ENCODE measurements at places on chromosomes 4 and X.

DNA sequence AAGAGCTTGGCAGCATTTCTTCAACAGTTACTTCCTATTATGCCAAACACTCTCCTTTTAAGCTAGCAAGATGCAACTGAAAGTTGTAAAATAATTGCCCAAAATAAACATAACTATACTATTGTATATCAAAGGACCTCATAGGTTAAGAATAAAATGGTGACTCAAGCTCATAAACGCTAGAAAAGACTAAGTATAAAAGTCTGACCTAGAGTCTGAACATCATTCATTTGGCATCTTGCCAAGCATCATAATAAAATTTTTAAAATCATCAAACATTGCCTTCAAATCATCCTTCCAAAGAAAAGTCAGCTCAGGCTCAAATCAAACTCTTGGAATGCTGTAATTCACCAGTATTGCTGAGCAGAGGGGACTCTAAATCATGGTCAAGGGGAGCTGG, 281.2 kb downstream of the QDPR start:
- no peak for DNase-seq

GRCh38 chrX:9207142-9207541, 173.2 kb upstream of the FAM9B start:
- DNase-seq = peak; percentile 5

- DNase-seq = no peak
These were observed 65.7 kb downstream of the IL21 start for GRCh38 chr4:122555216-122555615.

GRCh38 chr4:35525192-35525978, 718.9 kb downstream of the ARAP2 start:
- peak; percentile 10 for DNase-seq

- DNase-seq = no peak
These were observed 327.8 kb downstream of the NR3C2 start for GRCh38 chr4:148114436-148114835.

- no peak for DNase-seq
These were observed 306.6 kb downstream of the STPG2 start for GRCh38 chr4:97836662-97837061.

DNA sequence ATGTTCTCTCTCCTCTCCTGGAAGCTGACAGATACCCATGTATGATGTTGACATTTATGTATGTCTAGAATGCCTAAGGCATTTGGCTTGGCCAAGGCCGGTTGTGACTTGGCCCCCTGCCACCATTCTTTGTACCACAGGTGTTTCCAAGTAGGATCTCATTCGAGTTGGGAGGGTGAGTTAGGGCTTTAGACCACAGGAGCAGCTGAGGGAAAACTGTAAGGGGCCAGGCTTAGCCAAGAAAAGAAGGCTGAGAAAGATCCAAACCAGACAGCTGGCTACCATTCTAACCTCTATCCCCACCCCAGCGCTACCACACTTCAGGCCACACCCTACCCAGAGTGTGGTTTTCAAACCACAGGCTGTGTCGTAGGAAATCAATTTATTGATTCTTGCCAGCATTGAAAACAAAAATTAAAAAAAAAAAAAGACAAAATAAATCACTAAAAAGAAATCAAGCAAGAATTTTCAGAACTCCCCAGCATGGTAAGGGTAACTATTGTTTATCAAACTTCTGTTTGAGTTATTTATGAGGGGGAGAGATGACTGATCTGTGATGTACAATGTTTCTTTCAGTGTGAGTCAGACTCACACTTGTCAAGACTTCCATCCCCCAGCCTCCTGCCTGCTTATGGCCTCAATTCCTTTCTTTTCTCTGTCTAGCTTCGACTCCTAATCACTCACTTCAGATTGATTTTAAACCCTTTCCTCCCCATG, 9.9 kb downstream of the TMSB4X start:
- DNase-seq = no peak

- DNase-seq = peak; percentile 70
These were observed 97.1 kb downstream of the MRPL1 start for GRCh38 chr4:77959566-77960338.

- no peak for DNase-seq
These were observed 23.7 kb downstream of the FAM114A1 start for GRCh38 chr4:38891051-38891983.

DNA sequence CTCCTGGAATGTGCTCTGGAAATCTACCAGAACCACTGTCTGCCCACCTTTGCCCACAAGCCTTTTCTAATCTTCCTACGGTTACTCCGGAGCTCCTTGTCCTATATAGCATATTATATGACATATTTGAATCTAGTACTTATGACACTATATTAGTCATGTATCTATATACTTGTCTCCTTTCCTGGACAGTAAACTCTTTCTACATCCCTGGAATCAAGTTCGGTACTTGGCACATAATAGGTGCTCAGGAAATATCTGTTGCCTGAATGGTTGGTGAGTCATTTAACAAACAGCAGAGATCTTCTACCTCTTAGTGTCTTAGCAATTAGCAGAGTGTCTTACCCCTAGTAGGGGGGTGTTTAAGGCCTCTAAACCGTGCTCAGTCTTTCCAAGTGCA, 123.6 kb downstream of the RELL1 start:
- no peak for DNase-seq

DNA sequence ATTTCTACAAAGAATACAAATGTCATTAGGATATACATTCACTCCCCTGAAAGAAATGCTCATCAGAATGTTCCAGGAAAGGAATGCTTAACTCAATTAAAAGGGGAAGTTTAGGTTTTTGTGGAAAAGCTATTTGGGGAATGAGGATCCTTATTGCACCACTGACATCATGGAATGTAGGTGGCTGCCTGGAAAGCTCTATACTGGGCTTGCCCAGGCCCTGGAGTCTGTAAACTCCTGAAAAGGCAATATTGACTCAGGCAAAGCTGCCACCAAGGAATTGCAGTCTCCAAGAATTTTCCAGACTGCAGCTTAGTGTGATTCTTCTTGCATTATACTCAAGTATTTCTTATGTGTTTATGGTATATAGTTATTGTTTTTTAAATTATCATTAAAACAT, 15.7 kb downstream of the DAPP1 start:
- DNase-seq = peak; percentile 44

DNA sequence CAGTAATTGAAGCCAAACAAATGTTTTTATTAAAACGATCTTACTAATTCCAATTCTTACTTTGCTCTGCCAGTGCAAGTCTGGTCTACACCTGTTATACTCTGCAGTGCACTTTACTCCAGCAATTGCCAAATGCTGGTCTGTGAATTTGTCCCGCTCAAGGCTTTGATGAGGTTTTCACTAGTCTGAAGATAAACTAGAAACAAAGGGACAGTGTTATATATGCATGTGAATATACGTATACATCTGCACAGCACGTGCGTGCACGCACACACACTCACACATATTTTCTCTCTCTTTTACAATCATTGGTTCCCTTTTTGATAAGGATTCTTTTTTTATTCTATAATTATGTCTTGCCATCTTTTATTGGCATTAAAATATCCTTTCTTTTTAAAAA, 88.5 kb upstream of the LCORL start:
- DNase-seq = no peak

- DNase-seq = no peak
These were observed 7.4 kb downstream of the SLC9B1 start for GRCh38 chr4:103012060-103012459.

DNA sequence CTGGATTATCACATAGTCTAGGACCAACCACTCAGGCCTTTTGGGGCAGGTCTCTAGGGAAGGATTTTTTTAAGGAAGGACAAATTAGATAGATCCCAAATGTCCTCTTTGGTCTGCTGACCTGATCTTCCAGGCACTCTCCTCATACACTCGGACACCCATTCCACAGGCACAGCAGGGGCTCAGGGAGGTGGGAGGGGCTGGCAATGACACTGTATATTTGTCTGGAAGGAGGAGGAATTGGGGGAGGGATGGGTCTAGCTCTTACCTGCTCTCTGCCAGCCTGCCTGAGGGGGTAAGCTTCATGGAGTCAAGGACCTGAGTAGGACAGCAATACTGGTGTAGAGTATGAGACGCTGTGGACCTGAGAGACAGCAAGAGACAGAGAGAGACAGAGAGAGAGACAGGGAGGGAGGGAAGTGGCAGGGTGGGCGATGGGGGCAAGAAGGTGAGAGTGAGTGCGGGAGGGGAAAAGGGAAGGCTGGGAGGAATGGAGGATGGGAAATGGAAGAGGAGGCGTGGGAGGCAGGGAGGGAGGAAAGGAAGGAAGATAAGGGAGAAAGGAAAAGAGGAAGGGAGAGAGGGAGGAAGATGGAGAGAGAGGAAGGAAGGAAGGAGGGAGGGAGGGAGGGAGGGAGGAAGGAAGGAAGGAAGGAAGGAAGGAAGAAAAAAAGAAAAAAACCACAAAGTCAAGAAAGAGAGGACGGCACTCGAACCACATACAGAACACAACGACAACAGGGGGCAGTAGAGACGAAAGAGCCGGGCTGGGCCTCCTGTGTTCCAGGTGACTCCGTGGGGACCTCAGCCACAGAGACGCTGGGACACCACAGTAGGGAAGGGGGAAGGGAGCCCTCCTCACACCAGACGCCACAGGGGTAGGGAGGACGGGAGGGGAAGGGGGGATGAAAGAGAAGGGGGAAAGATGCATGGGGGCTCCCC, 1.8 kb downstream of the IQSEC2 start:
- DNase-seq = peak; percentile 59

DNA sequence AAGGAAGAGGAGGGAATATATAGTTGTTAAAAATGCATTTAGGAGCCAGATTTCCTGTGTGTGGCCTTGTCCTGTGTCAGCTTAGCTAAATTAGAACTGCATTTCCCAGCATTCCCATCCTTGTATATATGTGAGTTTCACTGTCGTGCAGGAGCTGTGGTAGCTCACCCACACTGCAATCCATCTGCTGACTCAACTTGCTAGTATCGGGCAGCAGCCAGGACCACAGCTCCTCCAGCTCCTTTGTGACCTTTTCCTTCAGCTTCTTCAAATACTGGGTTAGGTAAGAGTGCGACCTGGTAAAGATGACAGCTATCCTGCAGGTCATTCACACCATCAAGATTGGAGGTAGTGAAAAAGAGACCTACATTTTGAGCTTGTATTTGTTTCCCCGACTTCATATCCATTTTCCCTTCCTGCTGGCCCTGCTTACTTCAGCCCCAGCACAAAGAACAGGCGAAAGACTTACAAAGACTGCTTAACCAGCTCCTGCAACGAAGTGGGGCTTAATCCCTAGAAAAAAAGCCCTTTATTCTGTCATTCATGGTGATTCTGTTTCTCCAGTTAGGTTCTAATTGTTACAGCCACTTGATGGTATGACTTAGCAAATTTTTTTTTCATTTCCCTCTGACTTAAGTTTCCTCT, 11.4 kb downstream of the ASIC5 start:
- DNase-seq = no peak

- DNase-seq = no peak
These were observed 4.7 kb downstream of the MTM1 start for GRCh38 chrX:150573106-150573505.

DNA sequence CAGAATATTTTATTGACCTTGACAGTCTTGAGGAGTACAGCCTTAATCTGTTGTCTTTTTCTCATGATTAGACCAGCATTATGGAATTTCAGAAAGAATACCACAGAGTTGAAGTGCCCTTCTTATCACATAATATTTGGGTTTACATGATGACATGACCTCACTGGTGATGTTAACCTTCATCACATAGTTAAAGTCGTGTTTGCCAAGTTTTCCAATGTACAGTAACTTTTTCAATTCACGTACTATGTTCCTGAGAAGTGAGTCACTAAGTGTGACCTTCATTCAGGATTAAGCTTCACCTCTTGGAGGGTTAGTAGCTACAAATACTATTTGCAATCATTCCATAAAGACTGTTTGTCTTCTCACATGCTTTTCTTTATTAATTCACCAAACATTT, 52.1 kb downstream of the RAB40A start:
- DNase-seq = no peak

GRCh38 chrX:119648421-119648775, 42.2 kb upstream of the NKRF start:
- DNase-seq = no peak

GRCh38 chrX:40736170-40736505, 796 bp upstream of the MED14 start:
- peak; percentile 5 for DNase-seq

DNA sequence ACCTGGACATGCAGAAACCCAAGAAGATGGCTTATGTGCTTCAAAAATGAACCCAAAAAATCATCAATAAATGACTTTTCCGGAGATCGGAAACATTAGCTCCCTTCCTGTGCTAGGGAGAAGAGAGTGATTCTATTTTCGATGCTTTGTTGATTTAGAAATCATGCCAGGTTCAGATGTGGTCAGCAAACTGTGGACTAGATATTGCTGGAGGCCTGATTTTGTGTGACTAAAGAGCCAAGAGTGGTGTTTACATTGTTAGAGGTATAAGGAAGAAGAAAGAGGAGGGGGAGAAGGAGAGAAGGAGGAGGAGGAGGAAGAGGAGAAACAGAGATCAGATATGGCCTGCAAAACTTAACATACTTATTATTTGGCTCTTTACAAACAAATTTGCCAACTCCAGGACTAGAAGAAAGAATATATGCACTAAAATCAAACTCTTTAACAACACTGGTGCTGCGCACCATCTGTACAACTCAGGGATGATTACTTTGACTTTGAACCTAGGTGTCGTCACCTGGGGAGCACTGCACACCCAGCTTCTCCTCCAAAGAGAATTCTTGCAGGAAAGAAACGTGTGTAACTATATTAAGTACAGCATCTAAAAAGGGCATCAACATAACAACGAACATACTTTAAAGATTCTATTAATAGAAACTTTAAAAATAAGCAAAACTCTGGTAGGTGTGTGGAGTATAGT, 664.9 kb upstream of the LCORL start:
- no peak for DNase-seq

- DNase-seq = no peak
These were observed 1249.4 kb upstream of the DIAPH2 start for GRCh38 chrX:95435198-95435597.

DNA sequence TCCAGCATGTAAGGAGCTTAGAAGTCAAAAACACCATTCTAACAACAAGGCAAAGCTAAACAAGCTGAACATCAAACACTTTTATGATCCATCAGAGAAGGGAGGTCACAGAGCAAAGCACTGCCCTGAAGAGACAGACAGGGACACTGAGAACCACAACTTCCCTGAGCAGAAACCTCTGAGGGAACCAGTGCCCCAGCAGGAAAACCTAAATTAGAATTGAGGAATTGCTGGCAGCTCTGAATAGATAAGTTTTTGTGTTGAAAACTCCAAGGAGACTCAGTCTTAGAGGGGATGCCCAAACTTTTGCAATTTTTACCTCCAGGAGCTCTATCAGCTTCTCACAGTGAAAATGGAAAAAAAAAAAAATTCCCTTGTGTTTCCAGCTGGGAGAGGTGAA, 83.0 kb upstream of the MAPK10 start:
- no peak for DNase-seq

GRCh38 chr4:181013162-181013561, 1230.0 kb upstream of the TENM3 start:
- DNase-seq = no peak

DNA sequence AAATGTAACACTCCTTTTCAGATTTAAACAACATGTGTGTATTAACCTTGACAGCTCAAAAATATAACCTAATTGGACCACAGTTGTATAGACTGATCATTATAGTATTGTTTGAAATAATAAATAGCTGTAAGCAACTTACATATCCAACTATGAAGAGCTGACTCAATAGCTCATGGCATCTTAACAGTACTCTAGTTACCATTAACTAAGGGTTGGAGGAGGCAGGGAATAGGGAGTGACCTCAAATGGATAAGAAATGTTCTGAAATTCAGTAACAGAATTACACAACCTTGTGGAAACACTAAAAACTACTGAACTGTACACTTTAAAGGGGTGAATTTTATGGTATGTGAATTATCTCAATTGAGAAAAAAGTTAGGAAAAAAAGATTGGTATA, 136.5 kb upstream of the CPEB2 start:
- DNase-seq = no peak

GRCh38 chr4:140755774-140756318, 339 bp downstream of the TBC1D9 start:
- DNase-seq = peak; percentile 75

GRCh38 chr4:52873191-52873590, 11.1 kb downstream of the RASL11B start:
- peak; percentile 48 for DNase-seq

Data from mesendoderm (in vitro differentiated cells).